ENCODE measurements at places on chromosomes 1 and 21.

GRCh38 chr1:22930240-22930912 lies 42.3 kb downstream of the LACTBL1 start:
- DNase-seq, result no peak

- no peak for DNase-seq
Measured at GRCh38 chr1:243482141-243483022, 226.5 kb downstream of the SDCCAG8 start.

DNA sequence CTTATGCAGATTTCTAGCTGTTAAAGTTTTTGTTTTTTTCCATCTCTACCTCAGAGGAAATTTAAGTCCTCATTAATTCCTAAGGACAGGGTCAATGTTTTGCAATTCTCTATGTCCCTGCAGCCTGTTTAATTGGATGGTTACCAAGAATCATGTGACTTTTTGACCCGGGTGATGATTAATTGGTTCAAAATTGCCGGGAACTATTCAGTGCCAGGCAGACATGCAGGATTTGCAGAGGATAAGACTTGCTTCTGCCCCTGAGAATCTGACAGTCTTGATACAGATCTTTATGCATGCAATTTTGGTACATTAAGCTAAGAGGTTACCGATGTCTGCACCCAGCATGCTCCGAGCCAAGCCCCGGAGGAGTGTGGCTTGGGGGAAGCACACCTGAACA lies 87.9 kb downstream of the PLPP3 start:
- no peak for DNase-seq

DNA sequence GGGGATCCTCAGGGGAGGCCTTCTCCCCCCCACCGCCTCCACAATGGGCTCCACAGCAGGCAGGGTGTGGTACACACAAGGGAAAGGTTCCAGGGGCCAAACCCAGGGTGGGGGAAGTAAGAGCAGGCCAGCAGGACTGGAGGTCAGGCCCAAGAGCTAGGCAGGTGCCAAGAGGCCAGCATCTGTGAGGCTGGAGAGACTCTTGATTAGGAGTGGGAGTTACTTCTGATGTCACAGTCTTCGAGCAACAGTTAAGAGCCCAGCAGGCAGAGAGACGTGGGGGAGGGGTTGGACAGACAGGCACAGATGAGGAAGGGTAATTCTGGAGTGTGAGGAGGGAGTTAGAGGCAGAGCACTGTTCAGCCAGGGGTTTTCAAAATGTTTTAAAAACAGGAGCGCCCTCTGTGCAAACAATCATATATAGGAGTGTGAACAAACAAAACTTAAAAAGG lies 55.8 kb downstream of the SLC9A1 start:
- DNase-seq, result no peak

DNA sequence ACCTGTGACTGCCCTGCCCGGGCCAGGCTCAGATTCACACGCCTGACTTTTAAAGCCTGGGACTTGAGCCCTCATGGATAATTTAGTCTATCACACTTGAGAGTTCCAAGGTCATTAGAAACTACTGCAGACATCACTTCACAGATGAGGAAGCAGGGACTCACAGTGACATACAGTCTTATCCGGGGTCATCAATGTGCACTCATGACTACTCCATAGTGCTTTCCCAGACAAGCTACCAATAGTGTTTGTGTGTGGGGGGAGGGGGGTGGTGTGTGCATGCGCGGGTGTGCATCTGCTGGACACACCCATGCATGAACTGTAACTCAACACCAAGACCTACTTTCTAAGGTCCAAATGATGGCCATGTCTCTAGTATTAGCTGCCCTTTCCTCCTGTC lies 16.1 kb upstream of the SLC5A9 start:
- DNase-seq, result no peak

GRCh38 chr1:38117444-38117887 lies 70.9 kb upstream of the POU3F1 start:
- DNase-seq, result no peak
